RPMI7951 (cell line): ENCODE measurements at places on chromosomes 2 and 18. TPM values are rescaled to one million over a fixed set of nuclear protein-coding genes. Genes with fewer than 3 reads are reported as not detected.

CCDC121 gene
- 1.8 and 2.2 TPM in 2 replicates for total RNA-seq

GRCh38 chr2:21585881-21586280 is 462.1 kb downstream of the TDRD15 start:
- no peak for DNase-seq

DNA sequence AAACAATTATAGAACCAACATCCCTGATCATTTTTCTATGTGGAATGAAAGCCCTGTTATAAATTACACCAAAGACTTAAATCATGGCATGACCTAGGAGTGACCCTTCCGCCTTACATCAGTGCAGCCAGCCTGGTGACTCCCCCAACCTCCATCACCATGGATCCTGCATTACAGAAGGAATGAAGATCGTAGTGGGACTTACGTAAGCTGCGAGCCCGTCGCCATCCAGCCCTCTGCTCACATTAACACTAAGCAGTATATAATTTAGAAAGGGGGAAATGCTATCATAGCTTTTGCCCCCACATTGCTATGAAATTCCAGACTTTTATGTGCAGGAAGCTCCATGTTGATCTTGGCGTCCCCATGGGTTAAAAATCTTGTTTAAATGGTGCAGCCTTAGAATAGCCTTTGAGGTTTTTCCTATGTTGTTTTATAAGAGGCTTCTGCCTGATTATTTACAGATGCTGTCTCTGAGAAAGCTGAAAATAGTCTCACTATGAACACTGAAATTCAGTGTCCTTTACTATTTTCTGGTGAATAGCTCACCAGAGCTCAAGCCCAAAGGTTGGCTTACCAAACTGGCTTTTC is 76.3 kb downstream of the COLEC12 start:
- peak; percentile 38 for DNase-seq

DNA sequence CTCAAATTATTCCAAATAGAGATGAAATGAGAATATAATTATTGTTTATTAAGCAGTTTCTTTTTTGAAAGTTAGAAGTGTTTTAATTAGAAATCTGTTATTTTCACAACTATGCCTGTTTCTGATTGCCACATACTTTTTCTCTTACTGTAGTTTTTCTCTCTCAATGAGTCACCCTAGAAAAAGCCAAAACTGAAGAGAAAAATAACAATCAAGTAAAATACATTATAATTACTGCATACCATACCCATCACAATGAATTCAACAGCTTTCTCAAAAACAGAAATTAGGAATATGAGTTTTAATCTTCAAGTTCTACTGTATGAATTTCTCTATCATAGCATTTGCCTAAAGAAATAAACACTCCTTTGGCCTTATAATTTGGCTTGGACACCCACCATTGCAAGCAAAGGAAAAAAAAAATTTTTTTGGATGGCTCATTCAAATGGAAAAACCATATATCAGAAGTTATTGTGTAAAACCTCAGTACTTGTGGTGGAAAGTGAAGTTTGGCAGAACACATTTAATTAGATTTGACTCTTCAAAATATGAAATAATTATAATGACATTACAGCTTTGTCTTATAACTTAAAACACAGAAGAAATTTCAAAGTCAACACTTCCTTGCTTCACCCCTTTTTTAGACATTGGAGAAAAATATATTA is 138.5 kb downstream of the DYM start:
- peak; percentile 41 for DNase-seq

EPB41L3 gene
- 5.8 and 6.4 TPM in 2 replicates for total RNA-seq

- DNase-seq: no peak
Observed at GRCh38 chr2:237782181-237782580, 16.4 kb upstream of the RBM44 start.

GRCh38 chr2:236879416-236879963 is 206.2 kb upstream of the COPS8 start:
- DNase-seq: no peak

DNA sequence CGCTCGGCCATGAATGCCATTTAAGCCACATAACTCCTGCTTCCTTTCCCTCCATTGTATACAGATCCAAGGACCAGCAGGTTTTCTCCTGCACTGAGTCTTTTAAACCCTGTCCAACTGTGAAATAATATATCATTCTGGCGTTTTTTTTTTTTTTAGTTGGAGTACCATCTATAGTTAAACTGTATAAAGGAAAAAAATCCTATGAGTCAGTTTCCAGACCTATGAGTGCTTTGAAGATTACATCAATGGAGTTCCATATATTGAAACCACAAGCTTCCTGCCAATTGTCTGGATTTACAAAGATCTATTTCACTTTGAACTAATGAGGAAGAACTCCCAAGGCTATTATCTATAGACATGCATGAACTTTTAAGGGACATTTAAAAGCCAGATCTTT is 2.4 kb upstream of the MALT1 start:
- DNase-seq: peak; percentile 78

ERFE gene
- total RNA-seq: 0.10 and 1.8 TPM in 2 replicates

- no peak for DNase-seq
Observed at GRCh38 chr2:149690825-149691224, 103.2 kb upstream of the MMADHC start.

DNA sequence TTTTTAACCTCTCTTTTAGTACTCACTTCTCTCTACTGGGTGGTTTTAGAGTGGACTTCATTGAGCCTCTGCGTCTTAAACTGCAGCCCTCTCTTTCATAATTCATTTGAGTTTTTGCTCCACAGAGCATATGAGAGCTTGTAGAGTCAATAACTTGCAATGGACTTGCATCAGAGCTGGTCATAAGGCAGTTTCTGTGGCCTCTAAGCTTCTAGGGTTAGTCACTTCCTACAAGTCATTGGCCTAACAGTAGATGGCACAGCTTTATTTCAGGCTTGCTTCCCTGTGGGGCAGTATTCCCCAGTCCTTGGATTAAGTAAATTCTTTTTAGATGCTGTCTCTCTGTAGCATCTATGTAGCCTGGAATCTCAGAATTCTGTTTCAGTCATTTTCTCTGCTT is 1435.7 kb downstream of the LRP1B start:
- DNase-seq: no peak

IGFBP5 gene
- 22.4 and 25.0 TPM in 2 replicates for total RNA-seq

DNA sequence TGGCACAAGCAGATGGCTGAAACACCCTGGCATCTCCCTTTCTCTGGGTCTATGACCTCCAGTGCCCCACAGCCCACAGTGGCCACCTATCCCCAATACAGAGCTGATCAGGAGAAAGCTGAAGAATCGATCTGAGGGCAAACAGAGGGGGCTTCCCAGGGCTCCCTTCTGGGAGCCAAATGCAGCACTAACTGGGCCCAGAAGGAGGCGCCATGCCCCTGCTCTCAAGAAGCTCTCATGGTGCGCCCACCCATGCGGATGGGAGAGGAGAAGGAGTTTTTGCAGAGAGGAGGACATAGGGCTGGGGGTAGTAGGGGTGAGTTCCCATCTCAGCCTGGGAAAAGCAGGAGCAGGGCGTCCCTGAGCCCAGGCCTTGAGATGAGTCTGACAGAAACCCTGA is 787.3 kb upstream of the RAB6C start:
- no peak for DNase-seq

SOCS6 gene
- 20.1 and 27.6 TPM in 2 replicates for total RNA-seq

GRCh38 chr2:183037074-183037552 is 1.1 kb downstream of the NCKAP1 start:
- DNase-seq: peak; percentile 29

DNA sequence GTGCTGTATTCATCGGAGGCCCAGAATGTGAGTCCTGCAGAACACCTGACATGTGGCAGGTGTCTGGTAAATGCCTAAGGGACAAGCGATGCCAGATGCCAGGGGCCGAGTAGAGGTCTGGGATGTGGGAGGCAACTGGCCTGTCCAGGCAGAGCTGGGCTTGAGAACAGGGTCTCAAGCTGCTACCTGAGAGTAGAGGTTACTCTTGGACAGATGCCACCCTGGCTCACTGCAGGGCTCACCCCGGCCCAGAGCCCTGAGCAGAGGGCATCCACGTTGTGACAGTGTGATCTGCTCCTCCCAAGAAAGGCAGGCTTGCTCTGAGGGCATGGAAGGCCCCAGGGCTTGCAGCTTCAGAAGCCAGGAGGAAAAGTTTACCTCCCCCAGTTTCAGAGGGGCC is 692.0 kb upstream of the ID2 start:
- DNase-seq: no peak

KLHL30 gene
- not detected in 2 replicates for total RNA-seq

GRCh38 chr18:3716116-3716660 is 266.2 kb downstream of the TGIF1 start:
- no peak for DNase-seq

DNA sequence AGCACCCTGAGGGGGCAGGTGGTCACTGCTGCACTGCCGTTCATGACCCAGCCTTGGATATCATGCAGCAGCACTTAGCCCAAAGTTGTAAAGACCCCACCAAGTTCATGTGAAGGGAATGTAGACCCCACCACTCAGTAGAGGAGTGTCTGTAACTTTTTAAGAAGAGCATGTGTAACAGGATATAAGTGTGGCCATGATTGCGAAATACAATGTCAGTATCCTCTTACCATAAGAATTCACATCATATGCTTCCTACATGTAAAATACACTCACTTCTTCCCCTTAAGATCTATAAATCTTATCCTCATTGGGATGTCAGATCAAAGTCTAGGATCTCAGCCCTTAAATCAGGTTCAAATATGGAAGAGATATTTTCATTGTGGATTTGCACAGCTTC is 276.9 kb downstream of the PTPRM start:
- DNase-seq: no peak

DNA sequence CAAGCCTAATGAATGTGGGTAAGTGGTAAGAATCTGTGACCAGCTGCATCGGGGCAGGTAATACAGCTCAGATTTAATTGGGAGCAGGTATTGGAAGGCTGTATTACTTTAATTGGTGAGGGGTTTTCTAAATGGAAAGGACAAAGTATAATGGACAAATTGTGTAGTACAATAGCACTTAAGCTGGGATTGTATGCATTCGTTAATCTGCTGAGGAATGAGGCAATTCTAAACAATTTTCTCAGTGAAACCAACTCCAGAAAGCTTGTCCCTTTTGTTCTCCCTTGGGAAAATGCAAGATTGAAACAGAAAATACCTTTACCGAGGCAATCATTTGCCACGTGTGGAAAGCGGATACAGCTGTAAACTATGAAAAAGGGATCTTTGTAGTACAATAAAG is 801.6 kb upstream of the POU3F3 start:
- DNase-seq: no peak

- DNase-seq: peak; percentile 72
Observed at GRCh38 chr2:150134223-150134857, 353.1 kb downstream of the RND3 start.

RGPD4 gene
- not detected in 2 replicates for total RNA-seq

GRCh38 chr2:96267159-96267971 is 1.3 kb downstream of the CIAO1 start:
- peak; percentile 43 for DNase-seq

- no peak for DNase-seq
Observed at GRCh38 chr2:225462945-225463344, 63.4 kb downstream of the NYAP2 start.

- DNase-seq: no peak
Observed at GRCh38 chr18:48992791-48993555, 42.2 kb upstream of the SMAD7 start.

DNA sequence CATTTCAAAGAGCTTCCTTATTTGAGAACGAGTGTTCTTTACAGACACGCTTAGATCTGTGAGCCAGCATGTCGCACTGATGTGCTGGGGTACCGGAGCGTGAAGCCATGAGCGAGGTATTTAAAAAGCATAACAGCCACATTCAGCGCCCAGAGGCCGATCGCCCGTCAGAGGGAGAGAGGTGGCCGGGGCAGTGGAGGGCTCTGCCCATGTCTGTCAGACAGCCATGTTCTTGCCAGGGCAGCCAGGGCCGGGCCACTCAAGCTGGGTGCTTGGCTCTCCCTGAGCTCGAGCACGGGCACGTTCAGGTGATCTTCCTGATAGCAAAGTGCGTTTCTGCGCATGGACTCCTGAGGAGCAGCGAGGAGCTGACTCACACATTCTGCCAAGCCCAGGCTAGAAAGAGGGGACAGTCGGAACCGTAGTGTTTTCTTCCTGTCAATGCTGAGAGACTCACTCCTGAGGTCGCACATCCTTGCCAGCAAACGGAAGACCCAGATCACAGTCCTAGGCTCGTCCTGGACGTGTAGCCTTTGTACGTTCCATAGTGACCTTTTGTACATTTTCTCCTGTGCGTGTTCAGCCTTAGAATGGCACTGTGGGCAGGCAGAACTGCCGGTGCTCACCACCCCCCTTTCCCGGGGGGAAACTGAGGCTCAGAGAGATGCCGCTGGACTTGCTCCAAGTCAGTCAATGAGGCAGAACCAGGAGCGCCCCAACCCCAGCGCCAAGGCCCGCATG is 100.7 kb downstream of the NFATC1 start:
- DNase-seq: no peak

DNA sequence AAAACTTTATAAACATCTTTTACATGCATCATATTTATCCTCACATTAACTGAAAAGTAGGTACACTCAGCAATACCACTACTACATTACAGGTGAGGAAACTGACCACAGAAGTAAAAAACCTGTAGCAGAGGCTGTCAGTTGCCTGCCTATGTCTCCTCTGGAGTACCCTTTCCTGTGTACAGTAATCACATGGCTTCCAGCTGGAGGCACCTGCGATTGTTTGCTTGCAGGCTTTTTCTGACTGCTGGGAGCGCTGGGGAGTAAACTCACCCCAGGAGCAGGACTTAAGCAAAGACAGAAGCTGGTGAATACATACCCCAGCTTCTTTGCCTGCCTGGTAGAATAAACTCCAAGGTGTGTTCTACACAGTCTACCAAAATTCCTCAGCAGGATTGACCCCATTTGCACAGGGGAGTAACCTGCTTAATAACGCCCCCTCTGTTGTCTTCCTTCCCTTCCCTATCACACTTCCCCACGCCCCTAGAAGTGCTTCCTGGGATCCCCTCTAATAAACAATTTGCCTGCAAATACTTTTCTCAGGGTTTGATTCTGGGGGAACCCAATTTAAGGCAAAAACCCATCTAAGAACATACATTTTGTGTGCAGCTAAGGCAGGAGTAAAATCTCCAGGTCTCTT is 138.9 kb downstream of the PTH2R start:
- DNase-seq: no peak

DNA sequence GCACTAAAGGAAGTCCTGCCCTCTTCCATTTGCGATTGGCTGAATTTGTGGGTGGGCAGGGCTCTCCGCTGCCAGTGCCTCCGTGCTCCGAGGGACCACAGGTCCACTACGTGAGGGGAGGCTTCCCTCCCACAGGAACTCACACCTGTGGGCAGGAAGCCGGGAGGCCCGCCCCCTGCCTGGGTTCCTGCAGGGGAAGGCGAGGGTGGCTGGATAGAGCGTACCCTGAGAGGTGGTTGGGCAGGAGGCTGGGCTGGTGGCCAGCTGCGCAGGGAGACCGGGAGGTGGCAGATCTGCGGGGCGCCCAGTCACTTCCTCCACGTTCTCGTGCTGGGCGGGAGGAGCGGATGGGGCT is 47.0 kb upstream of the PTH2R start:
- DNase-seq: no peak

GDF7 gene
- total RNA-seq: not detected in 2 replicates
